Suprapubic skin (tissue), 4 donors: ENCODE measurements at places on chromosomes 12 and 14. TPM values are rescaled to one million over a fixed set of nuclear protein-coding genes. Genes with fewer than 3 reads are reported as not detected.

- DNase-seq = no peak
Measured at GRCh38 chr14:68523989-68524725, 268.7 kb downstream of the ZFP36L1 start.

GRCh38 chr12:82730953-82731459 is 44.3 kb downstream of the TMTC2 start:
- no peak for DNase-seq

DNA sequence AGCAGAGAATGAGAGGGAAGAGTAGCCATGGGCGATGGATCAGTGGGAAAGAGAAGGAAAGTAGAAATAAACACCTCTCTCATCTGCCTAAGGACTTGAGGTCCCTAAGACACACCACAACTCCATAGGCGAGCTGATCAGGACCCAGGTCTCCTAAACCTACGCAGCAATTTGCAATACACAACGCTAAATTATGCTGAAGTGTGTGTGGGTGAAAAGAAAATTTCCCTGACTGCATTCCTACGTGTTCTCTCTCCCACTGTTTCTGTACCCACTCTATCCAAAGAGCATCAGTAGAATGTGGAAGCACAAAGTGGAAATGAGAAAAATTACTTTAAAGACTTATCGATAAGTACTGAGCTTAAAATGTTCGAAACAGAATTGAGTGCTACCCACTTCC is 88.9 kb downstream of the RPS29 start:
- no peak for DNase-seq

GRCh38 chr14:35336494-35337268 is 44.5 kb downstream of the PSMA6 start:
- peak; percentile 92 for DNase-seq

GRCh38 chr14:100345711-100346110 is 22.6 kb downstream of the SLC25A47 start:
- DNase-seq = no peak

- DNase-seq = no peak
Measured at GRCh38 chr12:43210485-43211192, 341.4 kb downstream of the ADAMTS20 start.

DNA sequence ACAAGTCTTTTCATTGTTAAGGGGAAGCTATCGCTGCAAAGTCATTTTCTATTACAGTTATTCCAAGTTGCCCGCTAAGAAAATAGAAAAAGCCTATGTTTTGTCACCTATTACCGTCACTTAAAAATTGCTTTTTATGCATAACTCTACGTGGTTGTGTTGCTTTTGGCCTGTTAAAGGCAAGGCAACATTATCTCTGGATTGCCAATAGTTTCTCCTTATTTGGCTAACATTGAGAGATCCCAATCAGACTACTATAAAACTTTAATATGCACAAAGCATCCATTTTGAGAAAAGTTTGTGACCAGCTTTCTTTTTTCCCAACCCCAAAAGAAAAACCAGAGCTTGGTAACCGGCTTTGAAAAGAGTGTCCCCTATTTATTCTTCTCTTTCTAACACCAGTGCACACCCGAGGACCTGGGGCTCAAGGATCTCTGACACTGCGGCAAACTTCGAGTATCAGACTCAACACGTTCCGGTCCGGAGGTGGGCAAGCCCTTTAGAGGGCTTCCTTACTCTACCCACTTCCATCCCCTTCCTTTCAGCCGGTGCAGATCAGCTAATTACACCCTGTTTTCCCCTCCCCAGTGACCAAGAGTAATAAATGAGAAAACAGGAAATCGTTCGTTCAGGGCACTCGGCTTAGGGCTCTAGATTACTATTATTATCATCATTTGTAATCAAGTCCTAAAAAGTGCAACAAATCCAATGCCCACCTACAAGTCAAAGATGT is 1.2 kb downstream of the PPP1R12A start:
- no peak for DNase-seq

GRCh38 chr14:64653900-64654245 is 50.4 kb upstream of the PLEKHG3 start:
- no peak for DNase-seq

- no peak for DNase-seq
Measured at GRCh38 chr12:70581208-70581607, 56.0 kb downstream of the PTPRB start.

DNA sequence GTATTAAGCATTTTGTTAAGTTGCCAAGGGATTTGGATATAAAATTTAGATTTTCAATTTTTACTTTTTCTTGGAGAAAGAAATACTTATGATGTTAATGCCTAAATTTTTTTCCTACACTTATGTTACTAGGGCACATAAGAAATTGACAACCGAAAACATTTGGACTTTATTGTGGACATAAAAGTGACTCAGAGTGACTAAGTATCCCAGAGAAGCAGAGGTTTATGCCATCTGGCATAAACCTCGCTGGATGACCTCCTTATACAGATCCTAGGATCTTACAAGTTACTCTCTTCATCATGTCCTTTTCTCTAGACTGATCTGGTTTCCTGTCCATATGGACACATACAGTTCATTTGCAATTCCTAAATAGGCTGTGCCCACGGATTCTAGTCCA is 89.8 kb downstream of the RERG start:
- no peak for DNase-seq

DNA sequence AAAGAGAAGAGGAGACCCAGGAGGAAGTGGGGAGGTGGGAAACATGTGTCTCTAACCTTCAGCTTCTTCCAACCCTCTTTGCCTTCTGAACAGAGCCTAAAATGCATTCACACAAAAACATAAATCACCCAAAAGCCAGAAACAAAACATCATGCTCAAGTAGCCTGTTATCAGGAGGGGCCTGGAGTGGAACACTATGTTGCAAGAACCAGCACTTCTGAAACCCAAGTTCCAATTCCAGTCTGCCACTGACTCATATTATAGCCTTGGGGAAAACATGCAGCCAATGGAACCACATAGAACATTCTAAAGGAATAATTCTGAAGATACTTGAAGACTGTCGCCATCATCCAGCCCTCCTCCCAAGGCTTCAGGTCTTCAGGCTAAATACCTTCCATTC is 169.8 kb upstream of the PLXNC1 start:
- DNase-seq = no peak

- DNase-seq = no peak
Measured at GRCh38 chr12:88238406-88238805, 96.3 kb downstream of the TMTC3 start.

DNA sequence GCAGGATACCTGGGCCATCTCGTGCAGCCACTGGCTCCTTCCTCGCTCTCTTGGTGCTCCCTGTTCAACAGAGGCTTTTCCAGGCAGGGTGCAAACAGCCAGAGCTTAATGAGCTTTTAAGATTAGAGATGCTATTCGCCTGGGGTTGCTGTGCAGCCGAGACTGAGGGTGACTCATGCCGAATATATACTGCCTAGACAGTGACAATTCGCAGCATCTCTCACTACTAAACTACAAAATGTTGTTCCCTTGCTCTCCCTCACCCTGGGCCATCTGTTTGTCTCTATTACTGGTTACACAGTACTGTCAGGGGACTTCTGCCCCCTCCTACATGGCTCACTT is 26.0 kb upstream of the TESC start:
- DNase-seq = no peak

DNA sequence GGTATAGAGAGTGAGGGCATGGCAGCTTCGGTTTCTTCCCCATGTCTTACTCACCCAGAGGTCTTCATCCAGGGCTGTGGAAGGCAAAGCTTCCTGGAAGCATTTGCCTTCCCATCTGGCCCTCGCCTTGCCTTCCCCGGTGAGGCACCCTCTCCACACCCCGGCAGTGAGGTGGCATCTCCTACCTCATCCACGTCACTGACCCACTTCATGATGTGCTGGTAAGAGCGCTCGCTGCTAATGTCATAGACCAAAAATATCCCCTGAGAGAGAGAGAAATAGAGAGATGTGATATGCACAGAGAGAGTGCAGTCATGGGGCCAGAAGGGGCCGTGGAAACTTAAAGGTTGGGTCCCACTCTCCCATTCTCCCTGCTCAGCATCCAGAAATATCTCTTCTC is 8.3 kb upstream of the GPX2 start:
- peak; percentile 32 for DNase-seq

DNA sequence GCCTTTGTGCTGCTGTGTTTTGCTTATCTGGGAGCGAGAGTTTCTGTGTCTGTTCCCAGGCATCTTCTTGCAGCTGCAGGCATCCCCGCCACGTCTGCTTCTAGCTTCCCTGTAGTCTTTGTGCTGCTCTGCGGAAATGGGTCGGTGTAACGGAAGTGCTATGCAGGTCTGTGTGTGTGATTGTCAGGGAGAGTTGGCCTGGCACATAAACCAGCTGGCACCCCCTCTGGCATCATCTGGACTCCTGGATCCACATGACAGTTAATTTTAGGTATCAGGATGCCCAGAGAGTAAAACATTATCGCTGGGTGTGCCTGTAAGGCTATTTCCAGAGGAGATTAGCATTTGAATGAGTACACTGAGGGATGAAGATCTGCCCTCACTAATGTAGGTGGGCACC is 9.4 kb upstream of the OASL start:
- DNase-seq = no peak

- DNase-seq = no peak
Measured at GRCh38 chr12:126856958-126857357, 1410.0 kb upstream of the TMEM132C start.

GRCh38 chr12:3132636-3133404 is 55.6 kb downstream of the TSPAN9 start:
- no peak for DNase-seq

DNA sequence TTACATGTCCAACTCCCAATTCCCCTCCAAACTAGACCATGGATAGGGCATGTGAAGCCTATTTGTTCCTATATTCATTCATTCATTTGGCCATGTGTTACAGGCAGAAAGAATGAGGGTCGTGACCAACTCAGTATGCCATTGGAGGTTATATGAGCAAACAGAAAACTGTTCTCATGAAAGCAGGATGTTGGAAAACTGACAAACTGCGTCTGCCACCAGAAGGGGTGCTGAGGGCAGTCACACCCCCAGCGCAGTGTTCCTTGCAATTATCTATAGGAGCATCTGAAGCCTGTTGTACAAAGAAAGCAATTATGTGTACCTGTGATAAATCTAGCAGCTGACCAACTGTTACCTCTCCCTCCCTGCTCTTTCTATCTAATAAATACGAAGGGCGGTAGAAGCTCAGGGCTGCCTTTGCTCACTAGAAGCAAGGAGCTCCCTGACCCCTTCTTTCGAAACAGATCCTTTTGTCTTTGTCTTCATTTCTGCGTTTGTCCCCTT is 21.1 kb downstream of the ENTPD5 start:
- no peak for DNase-seq

GRCh38 chr14:21990116-21990515 is 316.5 kb upstream of the OR4E1 start:
- no peak for DNase-seq

GRCh38 chr12:102814691-102815367 is 102.2 kb downstream of the PAH start:
- no peak for DNase-seq

GRCh38 chr14:71202881-71203280 is 295.6 kb downstream of the PCNX1 start:
- DNase-seq = no peak

- no peak for DNase-seq
Measured at GRCh38 chr14:68195126-68195525, 375.5 kb downstream of the RAD51B start.

GRCh38 chr14:99260587-99261551 is 11.1 kb downstream of the BCL11B start:
- DNase-seq = no peak

DNA sequence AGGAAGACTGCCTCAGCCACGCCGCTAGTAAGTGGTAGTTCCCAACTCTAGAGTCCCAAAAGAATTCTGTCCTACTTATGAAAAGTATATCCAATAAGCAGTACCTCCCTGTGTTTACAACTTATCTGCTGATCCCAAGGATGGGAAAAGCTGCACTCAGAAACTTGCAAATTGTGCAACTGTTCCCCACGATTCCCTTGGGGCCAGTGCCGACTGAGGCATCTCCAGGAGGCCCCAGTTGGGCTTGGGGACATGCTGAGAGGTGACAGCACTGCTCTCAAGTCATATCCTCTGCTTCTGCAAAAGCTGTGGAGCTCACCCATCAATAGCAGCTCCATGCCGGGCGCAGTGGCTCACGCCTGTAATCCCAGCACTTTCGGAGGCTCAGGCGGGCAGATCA is 23.7 kb downstream of the SPRING1 start:
- DNase-seq = no peak

- no peak for DNase-seq
Measured at GRCh38 chr12:80504389-80505163, 60.5 kb downstream of the PTPRQ start.

- no peak for DNase-seq
Measured at GRCh38 chr12:70246580-70246979, 3.3 kb downstream of the CNOT2 start.

- DNase-seq = no peak
Measured at GRCh38 chr12:124273630-124274029, 21.3 kb upstream of the RFLNA start.

DNA sequence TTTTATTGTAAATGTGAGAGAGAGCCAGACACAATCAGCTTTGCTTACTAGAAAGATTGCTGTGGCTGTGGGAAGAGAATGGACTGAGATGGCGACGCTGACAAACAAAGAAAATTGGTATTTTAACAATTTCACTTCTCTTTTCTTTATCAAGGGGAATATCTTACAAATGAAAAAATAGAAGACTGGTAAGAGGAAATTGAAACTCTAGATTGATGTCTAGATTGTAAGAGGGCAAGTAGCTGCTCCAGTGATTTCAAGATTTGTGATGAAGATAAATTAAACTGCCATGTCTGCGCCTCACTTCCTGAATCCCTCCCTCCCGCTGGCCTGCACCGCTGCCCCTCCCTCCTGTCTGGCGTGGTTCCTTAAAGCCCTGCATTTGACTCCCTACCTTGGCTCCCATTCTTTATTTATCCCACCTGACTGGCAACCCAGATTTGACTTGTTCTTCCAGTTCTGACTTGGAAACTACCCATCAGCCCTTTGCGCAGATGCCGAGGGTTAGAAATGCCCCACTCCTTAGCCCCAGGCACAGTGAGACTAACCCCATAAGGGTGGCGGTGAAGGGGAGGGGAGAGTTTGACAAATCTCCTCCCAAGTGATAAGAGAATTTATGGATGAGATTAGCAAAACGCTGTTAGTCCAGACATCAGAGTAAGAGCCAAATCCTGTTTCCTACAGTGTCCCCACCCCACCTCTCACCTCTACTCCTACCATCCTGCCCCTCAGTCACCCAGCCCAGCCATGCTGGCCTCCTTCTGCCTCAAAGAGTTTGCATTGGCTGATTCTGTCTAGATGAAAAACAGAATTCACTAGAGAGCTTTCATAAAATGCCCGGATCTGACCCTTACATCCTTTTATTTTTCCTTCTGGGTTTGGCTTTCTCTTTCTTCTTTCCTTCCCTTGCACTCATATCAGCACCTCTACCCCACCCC is 125.3 kb upstream of the ATF7IP start:
- DNase-seq = no peak

DACT1 gene
- total RNA-seq = 1.8 TPM

RND1 gene
- total RNA-seq = 0.65 TPM

KRT73 gene
- 10.4 TPM for total RNA-seq

CAPZA3 gene
- not detected for total RNA-seq

TMEM119 gene
- total RNA-seq = 10.9 TPM

IRAK3 gene
- 8.8 TPM for total RNA-seq

LGR5 gene
- total RNA-seq = 2.3 TPM

KLRB1 gene
- not detected for total RNA-seq

FERMT2 gene
- 16.2 TPM for total RNA-seq

EIF2S3B gene
- total RNA-seq = 0.76 TPM

CD163L1 gene
- total RNA-seq = 4.7 TPM
